ENCODE measurements at places on chromosomes 1 and 21.

DNA sequence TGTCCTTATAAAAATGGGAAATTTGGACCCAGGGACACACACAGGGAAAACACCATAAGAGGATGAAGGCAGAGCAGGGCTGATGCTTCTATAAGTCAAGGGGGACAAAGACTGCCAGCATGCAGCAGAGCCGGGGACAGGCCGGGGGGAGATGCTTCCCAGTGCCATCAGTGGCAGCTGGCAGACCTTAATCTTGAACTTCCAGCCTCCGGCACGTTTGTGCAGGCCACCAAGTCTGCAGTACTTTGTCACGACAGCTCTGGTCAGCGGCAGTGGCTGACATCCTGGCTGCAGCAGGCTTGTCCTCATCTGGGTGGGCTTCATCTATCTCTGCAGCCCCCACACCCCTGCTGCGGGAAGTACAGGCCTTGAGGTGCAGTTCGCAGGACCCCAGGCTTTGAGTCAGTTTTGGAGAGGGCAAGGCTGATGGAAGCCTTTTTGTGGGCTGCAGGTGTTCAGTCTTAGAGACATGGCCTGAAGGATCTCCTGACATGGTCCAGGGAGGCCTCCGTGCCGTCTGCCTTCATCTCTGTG, 186.0 kb downstream of the DYRK1A start:
- DNase-seq, result no peak

GRCh38 chr1:172993640-172994039, 57.1 kb downstream of the TNFSF18 start:
- no peak for DNase-seq

DNA sequence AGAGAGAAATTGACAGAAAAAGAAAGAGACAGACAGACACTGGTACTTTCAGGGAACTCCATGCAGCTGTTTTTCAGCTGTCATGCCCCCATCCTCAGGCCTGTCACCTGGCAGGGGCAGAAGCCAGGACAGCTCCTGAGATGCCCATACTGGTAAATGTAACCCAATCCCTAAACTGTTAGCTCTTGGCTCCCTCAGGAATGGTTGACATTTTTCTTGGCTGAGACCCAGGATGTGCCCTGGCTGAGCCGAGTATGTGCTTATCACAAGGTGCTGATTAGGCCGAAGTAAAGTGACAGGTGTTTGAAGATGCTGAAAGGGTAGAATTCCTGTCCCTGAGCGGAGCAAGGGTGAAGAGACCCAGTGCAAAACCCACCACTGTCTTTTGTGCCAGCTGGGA, 50.7 kb downstream of the PGM1 start:
- DNase-seq, result no peak

GRCh38 chr1:63643517-63643916, 50.3 kb downstream of the PGM1 start:
- no peak for DNase-seq

GRCh38 chr1:63122079-63122478, 200.3 kb upstream of the FOXD3 start:
- DNase-seq, result no peak

DNA sequence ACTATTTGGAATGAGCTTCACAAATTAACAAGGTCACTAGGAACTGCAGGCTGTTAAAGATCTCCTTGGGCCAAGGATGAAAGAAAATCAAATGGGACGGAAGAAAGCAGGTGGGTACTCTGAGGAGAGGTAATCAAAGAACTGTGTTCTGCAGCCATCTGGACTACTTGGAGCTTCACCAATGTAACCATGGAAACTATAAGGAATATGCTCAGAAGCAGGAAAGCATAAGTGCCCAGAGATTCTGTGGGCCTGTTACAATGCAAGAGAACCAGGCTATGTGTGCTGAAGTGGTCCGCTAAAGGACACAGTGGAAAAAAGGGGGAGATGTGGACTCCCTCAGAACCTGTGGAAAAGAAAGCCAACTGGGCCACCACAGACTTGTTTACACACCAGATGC, 238.5 kb downstream of the PTGER3 start:
- DNase-seq, result no peak

GRCh38 chr1:199811163-199811562, 216.3 kb upstream of the NR5A2 start:
- no peak for DNase-seq

- DNase-seq, result no peak
Measured at GRCh38 chr1:41500378-41500777, 15.9 kb upstream of the EDN2 start.

GRCh38 chr1:100721526-100722207, 2.1 kb downstream of the VCAM1 start:
- DNase-seq, result no peak

DNA sequence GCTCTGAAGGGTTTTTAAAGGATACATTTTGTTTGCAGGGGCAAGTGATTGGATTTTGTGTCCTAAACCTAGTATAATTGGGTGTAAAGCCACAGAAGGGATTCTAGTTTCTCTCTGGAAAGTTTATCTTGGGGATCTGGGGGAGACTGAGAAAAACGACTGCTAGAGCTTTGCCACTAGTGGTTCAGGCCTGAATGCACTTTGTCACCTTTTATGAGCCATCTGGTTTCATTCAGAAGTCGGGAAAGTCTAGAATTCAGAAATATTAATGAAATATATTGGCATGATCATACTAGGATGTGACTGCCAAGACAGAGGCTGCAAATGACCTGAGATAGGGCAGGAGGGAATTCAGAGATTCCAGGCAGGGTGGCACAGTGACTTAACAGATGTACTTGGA, 111.5 kb upstream of the KCNK2 start:
- no peak for DNase-seq

DNA sequence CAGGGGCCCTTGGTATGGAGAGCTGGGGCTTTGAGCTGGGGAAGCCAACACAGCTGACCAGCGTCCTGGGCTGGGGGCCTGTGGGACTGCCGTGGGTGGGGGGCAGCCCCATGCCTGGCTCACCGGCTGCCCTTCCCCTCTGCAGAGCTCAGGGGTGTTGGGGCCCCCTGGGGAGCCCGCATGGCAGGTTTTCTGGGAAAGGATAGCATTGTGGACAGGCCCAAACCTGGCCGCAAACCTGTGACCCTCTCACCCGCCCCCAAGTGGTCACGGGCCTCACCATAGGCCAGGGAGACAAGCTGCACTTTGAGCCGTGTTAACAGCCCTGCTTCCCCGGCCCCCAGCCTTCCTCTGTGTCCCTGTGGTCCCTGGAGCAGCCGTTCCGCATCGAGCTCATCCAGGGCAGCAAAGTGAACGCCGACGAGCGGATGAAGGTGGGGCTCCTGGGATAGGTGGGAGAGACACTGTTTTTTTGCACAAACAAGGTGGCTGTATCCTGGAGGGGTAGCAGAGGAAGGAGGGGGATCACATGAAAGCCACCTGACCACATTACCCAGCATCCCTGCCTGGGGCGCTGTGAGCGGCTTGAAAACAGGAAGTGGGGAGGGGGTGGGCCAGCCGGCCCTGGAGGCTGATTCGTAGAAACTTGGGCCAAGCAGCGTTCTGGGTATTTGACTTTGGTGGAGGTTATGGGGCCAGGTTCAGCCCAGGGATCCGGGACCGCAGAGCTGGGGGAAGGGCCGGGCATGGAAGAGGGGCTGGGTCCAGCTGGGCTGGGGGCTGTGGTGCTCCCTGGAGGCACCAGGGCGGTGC, 65.9 kb downstream of the PIK3CD start:
- no peak for DNase-seq

GRCh38 chr1:82927753-82928152, 1071.2 kb downstream of the TTLL7 start:
- no peak for DNase-seq

- peak; percentile 18 for DNase-seq
Measured at GRCh38 chr1:17696417-17697301, 58.5 kb upstream of the ACTL8 start.

DNA sequence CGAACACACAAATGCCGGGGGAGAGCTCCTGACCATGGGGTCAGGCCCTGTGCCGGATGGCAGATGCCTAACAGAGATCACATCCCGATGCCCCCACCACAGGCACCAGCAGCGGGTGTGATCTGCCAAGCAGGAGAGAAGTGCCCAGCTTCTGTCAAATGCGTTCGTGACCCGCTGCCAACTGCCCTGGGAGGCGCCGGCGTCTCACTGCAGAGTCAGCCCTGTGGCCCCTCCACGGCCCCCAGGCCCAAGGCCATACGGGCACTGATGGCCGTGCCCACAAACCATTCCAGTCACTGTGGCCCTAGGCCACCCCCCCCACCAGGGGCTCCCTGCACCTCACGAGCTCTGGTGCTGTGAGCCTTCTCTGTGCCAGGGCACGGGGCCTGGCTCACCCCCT, 8.0 kb downstream of the CFAP410 start:
- DNase-seq, result no peak

DNA sequence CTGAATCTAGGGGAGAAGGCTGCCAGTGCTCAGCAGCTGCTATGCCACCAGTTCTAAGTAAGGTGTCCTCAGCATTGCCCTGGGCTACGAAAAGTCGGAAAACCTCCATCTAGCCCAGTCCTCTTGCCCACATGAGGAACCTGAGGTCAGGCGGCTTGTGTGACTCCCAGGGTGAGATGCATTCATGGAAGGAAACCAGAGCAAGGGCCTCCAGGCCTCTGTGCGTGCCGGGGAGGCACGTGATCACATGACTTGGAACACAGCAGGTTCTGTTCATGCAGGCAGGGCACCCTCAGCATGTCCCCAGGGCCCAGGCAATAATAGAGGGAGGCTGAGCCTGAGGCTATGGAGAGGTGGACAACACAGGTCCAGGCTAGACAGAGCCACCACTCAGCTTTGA, 312.5 kb upstream of the DUSP10 start:
- no peak for DNase-seq

GRCh38 chr21:19921211-19921610, 1077.0 kb upstream of the NCAM2 start:
- DNase-seq, result no peak

DNA sequence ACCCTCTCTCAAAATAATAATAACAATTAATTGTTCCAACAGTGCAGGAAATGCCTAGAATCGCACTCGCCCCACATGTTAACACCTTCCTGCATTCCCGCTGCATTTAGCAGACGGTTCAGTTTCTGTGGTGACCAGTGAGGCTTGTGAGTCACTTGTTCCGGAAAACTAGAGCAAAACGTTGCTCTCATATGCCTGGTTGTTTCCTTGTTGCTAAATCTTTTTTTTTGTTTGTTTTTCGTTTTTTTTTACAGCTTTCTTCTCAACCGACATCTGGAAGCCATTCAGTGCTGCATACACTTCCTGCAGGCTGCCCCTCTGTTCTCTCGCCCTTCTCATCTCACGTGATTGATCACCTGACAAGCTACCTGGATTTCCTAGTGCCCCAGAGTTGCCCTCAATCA, 56.9 kb upstream of the TMPRSS2 start:
- peak; percentile 20 for DNase-seq

DNA sequence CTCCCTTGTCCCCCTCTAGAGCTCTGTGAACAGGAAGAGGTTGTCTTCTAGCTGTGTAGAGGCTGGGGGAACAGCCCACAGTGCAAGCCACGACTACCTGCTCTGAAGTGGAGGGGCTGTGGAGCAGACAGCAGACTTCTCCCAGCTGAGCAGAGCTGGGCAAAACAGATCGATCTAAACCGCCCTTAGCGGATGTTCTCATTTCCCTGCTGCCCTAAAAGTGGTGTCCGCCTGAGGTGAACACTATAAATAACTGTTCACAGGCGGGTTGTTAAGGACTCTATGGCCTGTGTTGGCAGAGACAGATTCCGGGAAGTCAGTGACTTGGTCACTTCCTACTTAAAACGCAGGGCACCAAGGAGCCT, 203.2 kb downstream of the RHOU start:
- no peak for DNase-seq

DNA sequence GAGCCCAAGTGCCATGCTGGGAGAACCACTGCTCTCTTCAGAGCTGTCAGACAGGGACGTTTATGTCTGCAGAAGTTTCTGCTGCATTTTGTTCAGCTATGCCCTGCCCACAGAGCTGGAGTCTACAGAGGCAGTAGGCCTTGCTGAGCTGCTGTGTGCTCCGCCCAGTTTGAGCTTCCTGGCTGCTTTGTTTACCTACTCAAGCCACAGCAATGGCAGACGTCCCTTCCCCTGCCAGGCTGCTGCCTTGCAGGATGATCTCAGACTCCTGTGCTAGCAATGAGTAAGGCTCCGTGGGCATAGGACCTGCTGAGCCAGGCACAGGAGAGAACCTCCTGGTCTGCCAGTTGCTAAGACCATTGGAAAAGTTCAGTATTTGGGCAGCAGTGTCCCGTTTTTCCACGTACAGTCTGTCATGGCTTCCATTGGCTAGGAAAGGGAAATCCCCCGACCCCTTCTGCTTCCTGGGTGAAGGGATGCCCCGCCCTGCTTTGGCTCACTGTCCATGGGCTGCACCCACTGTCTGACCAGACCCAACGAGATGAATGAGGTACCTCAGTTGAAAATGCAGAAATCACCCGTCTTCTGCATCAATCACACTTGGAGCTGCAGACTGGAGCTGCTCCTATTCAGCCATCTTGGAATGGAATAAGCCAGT, 31.9 kb downstream of the CYP4B1 start:
- DNase-seq, result no peak

- no peak for DNase-seq
Measured at GRCh38 chr1:240906477-240906876, 294.5 kb upstream of the GREM2 start.

GRCh38 chr1:117051224-117052064, 8.7 kb upstream of the TTF2 start:
- DNase-seq, result no peak

GRCh38 chr1:9362488-9362887, 69.8 kb downstream of the SPSB1 start:
- no peak for DNase-seq

Data from glomerular endothelial cell (primary cell).